ENCODE measurements at places on chromosomes 5 and 9.
A peak's percentile ranks its signal among the peaks of the same experiment; 100 is the strongest.

GRCh38 chr5:169270827-169271226 lies 30.1 kb downstream of the SLIT3 start:
- no peak for DNase-seq

- peak; percentile 96 for DNase-seq
Observed at GRCh38 chr9:87792831-87793288, 66.9 kb downstream of the CTSL start.

DNA sequence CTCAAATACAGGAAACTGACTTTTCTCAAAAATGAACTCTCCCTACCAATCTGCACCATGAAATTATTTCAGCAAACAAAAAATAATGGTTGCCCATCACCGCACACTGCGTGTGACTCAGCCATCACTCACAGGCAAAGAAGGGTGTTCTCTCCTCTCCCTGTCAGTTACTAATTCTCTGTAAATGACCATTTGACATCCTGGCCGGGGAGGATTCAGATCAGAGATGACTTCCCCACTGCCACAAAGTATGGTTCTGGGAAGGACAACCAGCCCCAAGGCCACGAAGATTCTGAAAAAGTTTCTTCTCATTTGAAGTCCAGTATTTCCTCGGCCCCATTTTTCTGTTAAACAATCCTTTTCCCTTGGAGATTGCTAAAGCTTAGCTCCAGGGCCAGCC lies 199.4 kb downstream of the AUH start:
- DNase-seq = no peak

GRCh38 chr9:127779136-127779981 lies 893 bp upstream of the SH2D3C start:
- DNase-seq = peak; percentile 40

- peak; percentile 77 for DNase-seq
Observed at GRCh38 chr9:123710299-123710698, 219.6 kb downstream of the DENND1A start.

DNA sequence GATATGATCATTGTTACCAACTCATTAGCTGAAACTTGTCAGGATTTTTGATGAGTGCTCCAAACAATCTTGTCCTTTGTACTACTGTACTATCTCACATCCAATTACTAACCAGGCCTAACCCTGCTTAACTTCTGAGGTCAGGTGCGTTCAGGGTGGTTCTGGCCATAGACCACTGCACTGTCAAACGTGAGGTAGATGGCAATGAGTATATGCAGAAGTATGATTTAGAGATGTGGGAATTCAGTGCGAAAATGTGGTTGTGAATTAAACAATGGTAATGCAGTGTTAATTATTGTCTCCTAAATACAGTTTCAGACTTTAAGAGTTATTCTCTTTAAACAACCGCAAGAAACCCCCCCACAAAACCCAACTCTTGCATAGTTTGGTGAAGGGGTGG lies 86.5 kb downstream of the ANKRD55 start:
- no peak for DNase-seq

DNA sequence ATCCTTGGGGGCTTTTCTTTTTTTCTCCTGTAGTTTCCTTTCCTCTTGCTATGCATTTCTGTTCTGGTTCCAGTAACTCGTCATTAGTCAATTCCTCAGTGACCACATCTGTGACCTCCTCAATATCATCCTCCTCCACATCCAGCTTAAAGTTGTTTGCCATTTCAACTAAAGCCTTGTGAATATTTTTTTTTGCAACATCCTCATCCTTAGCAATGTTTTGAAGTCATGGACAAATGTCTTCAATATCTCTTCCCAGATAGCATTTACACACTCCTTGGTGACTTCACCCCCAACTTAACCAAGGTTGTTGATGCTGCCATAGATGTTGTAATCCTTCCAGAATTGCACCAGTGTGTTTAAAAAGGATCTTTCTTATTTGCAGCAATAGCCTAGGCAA lies 14.7 kb upstream of the ADRB2 start:
- no peak for DNase-seq

GRCh38 chr5:32720300-32720699 lies 9.2 kb downstream of the NPR3 start:
- DNase-seq = peak; percentile 22

DNA sequence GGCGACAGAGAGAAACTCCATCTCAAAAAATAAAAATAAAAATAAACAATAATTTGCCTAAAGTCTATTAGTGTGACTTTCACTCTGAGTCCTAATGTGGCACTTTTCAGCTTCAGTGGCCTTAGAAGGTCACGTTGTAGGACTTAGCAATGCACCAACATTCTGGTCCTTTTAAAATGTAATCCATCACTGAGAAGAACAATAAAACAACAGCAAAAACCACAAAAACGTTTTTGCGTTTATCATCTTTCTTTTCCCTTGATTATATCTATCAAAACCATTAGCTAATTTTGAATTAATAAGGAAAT lies 190.1 kb upstream of the ZNF608 start:
- no peak for DNase-seq

DNA sequence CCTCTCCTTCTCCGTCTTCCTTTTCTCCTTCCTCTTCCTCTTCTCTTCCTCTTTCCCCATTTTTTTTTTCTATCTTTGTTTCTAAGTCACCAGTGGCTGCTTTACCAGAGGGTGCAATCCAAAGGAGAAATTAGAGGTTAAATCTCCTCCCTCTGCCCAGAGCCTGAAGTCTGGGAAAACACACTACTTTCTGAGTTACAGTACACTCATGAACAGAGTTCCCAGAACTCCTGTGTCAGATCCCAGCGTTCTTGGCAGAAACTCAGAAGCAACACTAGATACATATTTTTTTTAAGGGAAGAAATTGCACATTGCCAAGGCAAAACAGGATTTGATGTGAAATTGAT lies 189.0 kb downstream of the SNCAIP start:
- peak; percentile 69 for DNase-seq

DNA sequence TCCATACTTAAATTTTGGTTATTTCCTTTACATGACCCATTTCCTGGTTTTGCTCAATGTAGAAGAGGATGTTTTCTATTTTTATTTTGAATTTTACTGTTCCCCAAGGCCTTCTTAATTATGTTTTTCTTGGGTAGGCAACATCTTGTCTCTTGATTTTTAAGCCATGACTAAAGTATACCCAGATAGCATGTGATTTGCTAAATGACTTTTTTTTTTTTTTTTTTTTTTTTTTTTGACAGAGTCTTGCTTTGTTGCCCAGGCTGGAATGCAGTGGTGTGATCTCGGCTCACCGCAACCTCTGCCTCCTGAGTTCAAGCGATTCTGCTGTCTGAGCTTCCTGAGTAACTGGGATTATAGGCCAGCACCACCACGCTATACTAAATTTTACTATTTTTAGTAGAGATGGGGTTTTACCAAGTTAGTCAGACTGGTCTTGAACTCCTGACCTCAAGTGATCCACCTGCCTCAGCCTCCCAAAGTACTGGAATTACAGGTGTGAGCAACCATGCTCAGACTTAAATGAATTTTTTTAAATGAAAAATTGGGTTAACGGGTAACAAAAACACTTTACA lies 198.6 kb upstream of the DAB2 start:
- no peak for DNase-seq

- no peak for DNase-seq
Observed at GRCh38 chr5:153043886-153044285, 446.6 kb upstream of the GRIA1 start.

DNA sequence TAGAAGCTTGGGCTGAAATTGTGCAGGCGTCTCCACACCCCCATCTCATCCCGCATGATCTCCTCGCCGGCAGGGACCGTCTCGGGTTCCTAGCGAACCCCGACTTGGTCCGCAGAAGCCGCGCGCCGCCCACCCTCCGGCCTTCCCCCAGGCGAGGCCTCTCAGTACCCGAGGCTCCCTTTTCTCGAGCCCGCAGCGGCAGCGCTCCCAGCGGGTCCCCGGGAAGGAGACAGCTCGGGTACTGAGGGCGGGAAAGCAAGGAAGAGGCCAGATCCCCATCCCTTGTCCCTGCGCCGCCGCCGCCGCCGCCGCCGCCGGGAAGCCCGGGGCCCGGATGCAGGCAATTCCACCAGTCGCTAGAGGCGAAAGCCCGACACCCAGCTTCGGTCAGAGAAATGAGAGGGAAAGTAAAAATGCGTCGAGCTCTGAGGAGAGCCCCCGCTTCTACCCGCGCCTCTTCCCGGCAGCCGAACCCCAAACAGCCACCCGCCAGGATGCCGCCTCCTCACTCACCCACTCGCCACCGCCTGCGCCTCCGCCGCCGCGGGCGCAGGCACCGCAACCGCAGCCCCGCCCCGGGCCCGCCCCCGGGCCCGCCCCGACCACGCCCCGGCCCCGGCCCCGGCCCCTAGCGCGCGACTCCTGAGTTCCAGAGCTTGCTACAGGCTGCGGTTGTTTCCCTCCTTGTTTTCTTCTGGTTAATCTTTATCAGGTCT lies at the start of gene C9orf72:
C9orf72 (minus strand) TSS at position 564 of the 716 bp plus-strand sequence. CDS start 6,361 bp downstream, outside the sequence.
- no peak for DNase-seq

DNA sequence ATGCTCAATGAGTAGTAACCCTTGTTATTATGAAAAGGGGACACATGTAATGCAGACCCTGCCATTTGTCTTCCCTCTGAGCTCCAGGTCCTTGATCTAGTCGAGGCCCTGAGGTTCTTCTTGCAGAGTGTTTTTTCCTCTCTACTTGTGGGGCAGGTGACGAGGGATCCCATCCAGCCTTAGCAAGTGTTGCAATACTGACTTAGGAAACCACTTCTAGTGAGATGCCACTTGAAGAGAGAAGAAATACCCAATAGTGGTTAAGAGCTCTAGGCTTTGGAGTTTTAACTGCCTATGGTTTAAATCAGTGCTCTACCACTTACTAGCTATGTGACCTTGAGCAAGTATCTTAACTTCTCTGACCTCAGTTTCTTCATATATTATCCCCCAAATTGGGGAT lies 10.2 kb downstream of the PPARGC1B start:
- no peak for DNase-seq

DNA sequence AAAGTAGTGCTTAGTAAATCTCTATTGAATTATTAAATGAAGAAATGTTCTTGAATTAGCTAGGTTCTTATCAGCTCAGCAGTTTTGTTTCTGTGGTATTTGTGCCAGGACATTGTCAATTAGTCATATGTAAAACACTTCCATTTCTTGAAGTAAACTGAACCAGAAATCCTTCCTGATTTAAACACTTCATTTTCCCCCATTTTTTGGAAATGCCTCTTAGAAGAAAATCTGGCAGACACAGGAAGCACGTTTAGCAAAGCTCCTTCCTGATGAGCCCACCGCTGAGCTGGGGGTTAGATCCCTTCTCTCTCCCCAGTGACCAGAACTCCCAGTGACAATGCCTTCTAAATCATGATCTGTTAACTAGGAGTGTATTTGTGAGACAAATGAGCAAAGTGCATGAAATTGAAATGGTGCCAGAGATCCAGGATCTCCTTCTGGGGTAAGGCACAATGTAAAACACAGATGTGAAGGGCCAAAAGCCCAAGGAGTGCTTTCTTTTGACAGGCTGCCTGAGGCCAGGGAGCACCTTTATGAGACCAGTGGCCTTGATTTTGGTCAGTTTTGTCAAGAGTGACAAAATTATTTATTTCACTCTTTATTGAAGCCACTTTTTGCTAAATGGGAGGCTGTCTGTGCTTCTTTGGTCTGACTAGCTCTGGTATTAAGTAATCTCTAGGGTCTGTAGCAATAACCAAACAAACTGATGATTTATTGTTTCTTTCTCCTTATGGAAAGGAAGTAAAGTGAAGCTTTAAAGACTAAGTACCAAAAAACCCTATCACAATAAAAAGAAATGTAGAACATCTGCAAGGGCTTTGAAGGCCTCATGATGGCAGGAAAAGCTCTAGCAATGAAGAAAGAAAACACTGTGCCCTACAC lies 25.5 kb upstream of the RUSC2 start:
- peak; percentile 69 for DNase-seq

DNA sequence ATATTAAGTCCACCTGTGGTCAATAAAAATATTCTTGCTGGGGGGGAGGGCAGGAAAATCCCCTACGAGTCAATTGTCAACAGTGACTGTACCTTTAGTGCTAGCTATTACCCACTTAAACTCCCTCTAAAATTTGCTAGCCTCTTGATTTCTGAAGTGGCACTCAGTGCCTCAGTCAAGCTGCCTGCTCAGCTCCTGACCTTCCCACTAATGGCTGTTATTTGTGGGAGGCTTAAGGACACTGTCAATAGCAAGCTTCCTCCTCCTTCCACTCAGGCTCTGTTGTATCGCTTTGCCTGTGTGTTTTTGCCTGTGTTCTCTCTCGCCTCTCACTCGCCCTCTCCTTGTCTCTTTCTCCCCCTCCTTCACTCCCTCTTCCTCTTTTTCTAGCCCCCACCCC lies 140.8 kb downstream of the BNC2 start:
- no peak for DNase-seq

Data from fibroblast of the aortic adventitia (primary cell).